Activated CD4-positive, alpha-beta T cell treated with anti-CD3 and anti-CD28 coated beads, Interleukin-2, amount 50 U/mL, for 16 hours (primary cell): ENCODE measurements at places on chromosomes 2 and 18.

GRCh38 chr2:30877833-30878232, 70.6 kb upstream of the CAPN13 start:
- no peak for DNase-seq

DNA sequence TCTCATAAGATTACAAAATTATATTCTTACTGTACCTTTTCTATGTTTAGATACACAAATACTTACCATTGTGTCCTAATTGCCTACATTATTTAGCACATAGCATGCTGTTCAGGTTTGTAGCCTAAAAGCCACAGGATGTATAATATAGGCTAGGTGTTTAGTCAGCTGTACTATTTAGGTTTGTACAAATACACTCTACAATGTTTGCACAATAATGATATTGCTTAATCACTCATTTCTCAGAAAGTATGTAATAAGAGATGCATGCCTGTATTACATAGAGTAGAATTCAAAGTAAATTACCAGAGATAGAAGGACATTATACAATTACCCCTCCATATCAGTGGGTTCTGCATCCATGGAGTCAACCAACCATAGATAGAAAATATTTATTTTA, 201.1 kb upstream of the COL3A1 start:
- DNase-seq, result no peak

- no peak for DNase-seq
Measured at GRCh38 chr2:149924549-149925213, 337.1 kb upstream of the MMADHC start.

GRCh38 chr2:163658556-163658955, 77.3 kb downstream of the FIGN start:
- no peak for DNase-seq

DNA sequence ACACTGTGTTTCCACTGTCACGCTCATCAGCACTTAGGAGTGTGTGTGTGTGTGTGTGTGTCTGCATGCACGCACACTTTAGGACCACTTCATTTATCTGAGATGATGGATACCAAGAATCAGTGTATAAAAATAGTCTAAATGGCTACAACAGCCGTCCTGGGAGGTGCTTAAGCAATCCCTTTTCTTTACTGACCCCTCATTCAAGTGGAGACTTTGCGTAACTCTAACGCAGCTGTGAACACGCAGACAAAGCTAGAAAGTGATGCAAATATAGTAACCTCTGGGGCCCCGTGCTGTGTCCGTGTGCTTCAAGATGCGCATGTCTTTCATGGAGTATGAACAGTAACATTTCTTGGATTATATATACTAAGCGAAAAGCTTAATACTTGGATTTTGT, 40.4 kb upstream of the RBM44 start:
- DNase-seq, result no peak

DNA sequence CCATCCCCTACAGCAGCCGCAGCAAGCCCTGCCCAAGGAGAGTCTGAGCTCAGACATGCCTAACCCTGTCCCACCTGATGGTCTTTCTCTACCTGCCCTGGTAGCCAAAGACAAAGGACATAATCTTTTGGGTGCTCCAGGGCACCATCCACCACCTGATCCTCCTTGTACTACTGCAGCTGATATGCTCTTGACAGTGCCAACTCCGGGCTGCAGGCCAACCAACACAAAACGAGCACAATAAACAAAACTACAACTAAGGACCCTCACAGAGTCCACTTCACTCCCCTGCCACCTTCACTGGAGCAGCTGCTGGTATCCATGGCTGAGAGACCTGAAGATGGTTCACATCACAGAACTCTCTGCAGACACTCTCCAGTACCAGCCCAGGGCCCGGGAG, 106.3 kb downstream of the GRB14 start:
- no peak for DNase-seq

DNA sequence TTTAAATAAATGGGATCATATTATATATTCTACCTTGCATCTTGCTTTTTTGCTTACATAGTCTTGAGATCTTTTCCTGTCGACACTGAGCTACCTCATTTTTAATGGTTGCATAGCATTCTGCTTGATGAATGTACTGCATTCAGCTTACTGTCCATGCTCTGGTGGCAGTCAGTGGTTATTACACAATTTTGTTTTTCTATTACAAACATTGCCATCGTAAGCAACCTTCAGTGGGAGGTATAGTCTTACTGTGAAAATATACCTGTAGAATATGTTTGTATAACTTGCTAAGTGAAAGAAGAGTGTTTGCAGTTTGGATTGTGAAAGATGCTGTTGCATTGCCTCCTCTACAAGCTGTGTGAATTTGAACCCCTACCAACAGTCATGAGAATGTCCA, 43.4 kb downstream of the UBXN4 start:
- no peak for DNase-seq

GRCh38 chr2:113376913-113377445, 60.5 kb upstream of the ZNG1B start:
- no peak for DNase-seq

DNA sequence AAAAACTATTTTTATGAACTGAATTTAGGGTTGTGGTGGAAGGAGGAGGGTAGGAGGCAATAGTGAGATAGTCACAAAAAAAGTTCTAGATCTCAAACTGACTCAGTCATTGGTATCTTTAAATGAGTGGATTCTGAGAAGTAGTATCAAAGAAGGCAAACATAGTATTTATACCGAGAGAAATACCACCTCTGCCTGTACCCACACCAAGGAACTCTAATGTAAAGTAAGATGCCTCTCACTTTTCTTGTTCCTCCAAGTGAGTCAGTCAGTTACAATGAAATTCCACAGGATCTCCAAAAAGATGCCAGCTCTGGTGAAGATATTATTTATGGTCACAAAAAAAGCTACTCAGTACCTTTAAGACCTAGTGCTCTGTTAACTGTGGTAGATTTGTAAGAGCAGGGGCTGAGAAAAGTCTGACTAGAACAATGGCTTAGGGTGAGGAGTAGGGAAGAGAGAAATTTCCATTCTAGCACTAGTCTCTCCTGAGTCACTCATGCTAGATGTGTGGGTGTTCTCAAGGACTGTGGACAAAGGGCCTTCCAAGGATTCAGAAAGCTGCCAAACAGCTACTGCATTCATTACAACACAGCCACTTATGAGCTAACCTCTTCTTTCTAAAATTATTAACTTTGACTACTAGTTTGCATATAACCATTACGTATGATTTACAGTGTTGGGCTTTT, 36.3 kb downstream of the YWHAQ start:
- peak; percentile 80 for DNase-seq

- DNase-seq, result peak; percentile 41
Measured at GRCh38 chr2:134973241-134974138, 54.9 kb downstream of the CCNT2 start.

- no peak for DNase-seq
Measured at GRCh38 chr2:11758647-11759046, 12.2 kb downstream of the LPIN1 start.

GRCh38 chr18:49529596-49529995, 32.3 kb upstream of the LIPG start:
- no peak for DNase-seq

DNA sequence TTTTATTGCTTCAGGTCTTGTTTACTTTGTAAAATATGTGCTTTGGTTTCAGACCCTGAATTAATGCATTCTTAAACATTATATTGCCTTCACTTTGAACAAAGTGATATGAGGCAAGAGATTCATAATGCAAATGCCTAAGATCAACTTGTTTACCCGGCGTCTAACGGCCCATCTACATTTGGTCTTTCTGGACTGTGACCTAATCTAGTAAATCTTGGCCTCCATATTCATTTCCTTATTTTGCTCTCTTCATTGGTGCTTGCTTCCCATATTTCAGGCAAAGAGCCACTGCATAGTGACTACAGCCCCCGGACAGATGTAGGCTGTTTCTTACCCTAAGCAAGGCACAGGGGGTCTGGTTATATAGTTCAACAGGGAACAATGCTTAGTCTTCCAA, 53.0 kb upstream of the SLC39A10 start:
- DNase-seq, result no peak

- no peak for DNase-seq
Measured at GRCh38 chr2:26274058-26274613, 29.4 kb downstream of the HADHB start.

- DNase-seq, result no peak
Measured at GRCh38 chr2:86671337-86671981, 47.8 kb upstream of the RNF103 start.

DNA sequence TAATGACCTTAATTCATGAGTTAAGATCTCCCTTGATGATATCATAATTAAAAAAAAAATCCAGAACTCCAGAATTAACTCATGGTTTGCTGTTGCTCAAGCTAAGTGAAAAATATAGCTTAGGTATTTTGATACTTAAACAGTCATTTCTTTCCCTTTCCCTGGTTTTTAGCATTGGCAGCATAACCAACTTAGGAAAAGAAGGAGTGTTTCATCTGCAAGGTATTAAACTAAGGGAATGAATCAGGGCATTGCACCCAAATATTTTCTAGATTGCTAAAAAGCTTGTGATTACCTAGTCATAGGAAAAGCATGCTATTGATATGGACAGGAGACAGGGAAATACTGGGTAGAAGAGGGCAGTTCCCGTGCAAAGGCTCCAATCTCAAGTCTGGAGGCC, 207.2 kb downstream of the LRP1B start:
- no peak for DNase-seq

DNA sequence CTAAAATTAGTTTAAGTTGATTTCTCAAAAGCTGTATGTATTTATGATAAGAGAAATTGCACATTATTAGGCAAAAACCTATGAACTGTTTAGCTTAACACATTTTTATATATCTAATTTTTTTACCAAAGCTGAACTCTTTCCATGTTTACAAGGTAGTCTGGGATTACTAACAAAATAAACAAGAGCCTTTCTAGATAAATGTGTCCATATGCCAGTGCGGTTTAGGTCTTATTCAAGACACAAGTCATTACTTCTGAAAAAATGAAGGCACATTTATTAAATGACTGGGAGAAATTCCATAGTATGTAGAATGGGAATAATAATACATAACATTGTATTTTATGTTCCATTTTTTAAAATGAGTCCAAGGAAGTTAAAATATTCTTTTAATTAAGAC, 82.0 kb downstream of the DPP4 start:
- DNase-seq, result no peak

DNA sequence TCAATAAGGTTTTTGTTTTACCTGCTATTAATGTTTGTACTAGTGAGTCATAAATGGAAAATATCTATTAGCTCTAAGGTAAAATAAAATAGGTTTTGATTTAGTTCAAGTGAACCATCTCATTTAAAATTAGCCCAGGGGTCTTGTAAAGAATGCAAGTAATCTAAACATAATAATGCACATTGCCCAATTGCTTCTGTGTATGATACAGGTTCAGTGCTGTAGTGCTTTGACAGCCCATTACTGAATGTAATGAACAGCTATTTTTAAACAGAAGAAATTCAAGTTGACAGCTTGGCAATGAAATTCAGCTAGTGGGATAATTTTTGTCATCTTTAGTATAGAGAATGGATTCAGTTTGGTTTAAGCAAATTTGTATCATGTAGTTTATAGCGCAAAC, 91.5 kb downstream of the CAMKMT start:
- no peak for DNase-seq

GRCh38 chr18:48742706-48743475, 204.1 kb downstream of the CTIF start:
- DNase-seq, result no peak

DNA sequence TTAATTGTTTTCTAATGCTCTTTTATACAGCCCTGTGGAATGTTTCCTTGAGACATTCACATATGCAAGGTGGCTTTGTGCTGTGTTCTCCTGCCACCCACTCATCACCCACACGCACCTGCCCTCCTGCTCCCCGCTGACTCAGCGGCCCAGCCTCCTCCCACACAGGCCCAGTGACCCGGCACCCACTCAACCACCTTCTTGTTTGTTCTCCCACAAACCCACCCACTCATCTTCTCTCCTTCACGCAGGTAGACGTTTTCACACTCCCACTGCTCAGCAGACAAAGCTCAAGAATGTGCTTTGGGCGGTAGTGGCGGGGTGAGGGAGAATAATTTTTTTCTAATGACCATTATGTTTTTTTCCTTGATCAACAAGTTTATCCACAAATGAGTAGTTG, 28.6 kb upstream of the NEMP2 start:
- peak; percentile 6 for DNase-seq

GRCh38 chr2:10518470-10519393, 70.6 kb upstream of the ODC1 start:
- no peak for DNase-seq

- DNase-seq, result no peak
Measured at GRCh38 chr2:229265727-229266126, 5.4 kb downstream of the PID1 start.

- DNase-seq, result peak; percentile 35
Measured at GRCh38 chr2:229586746-229587705, 127.3 kb downstream of the DNER start.

DNA sequence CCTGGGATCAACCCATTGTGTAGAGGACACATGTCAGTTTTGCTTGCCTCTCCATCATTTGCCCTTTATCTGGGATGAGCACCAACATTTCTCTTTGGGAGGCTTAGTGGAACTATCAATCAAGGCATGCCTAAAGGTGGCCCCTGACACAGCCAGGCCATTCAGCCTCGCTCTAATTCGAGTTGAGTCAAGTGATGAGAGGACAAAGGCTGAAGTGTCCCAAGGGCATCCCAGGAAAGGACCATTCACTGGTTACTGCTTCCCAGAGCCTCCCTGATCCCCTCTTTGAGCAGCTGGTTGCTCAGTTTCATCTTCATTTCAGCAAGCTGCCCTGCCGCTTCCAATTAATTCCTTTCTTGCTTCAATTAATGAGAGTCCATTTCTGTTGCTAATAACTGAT, 63.5 kb downstream of the DNER start:
- no peak for DNase-seq

- no peak for DNase-seq
Measured at GRCh38 chr18:32918692-32919250, 145.9 kb upstream of the KLHL14 start.

- DNase-seq, result peak; percentile 97
Measured at GRCh38 chr2:161166538-161167409, 6.5 kb downstream of the TANK start.

- DNase-seq, result no peak
Measured at GRCh38 chr18:8845506-8845905, 140.2 kb downstream of the MTCL1 start.

- no peak for DNase-seq
Measured at GRCh38 chr2:96716388-96716787, 23.5 kb downstream of the LMAN2L start.
